ENCODE measurements at places on chromosomes 4 and X. TPM values are rescaled to one million over a fixed set of nuclear protein-coding genes. Genes with fewer than 3 reads are reported as not detected.

Gene CT45A1
- not detected for polyA plus RNA-seq

Gene RAB9B
- 2.4 TPM for polyA plus RNA-seq

Gene RNF175
- 5.9 TPM for polyA plus RNA-seq

Gene DGAT2L6
- polyA plus RNA-seq = not detected

Gene MAGEB1
- not detected for polyA plus RNA-seq

Gene GAGE12H
- not detected for polyA plus RNA-seq

Gene SFRP2
- polyA plus RNA-seq = 16.9 TPM

Gene NLGN4X
- 13.0 TPM for polyA plus RNA-seq

Gene NPY1R
- 14.9 TPM for polyA plus RNA-seq

Gene SYTL5
- 3.2 TPM for polyA plus RNA-seq

Gene TEX13D
- polyA plus RNA-seq = not detected

Gene PDCL2
- not detected for polyA plus RNA-seq

Gene ATP8A1
- polyA plus RNA-seq = 36.1 TPM

Gene ITIH6
- 0.03 TPM for polyA plus RNA-seq

Gene PRRG3
- polyA plus RNA-seq = 9.9 TPM

Gene ADGRG2
- polyA plus RNA-seq = 17.5 TPM

Gene ZNF718
- polyA plus RNA-seq = 20.0 TPM

Gene CCDC160
- polyA plus RNA-seq = 12.8 TPM

Gene EDA2R
- 0.50 TPM for polyA plus RNA-seq

Gene FDCSP
- polyA plus RNA-seq = 0.82 TPM

Gene IGSF1
- polyA plus RNA-seq = 18.7 TPM

Gene COMMD8
- polyA plus RNA-seq = 40.1 TPM

Gene LRAT
- polyA plus RNA-seq = 0.77 TPM

Gene MAP7D2
- polyA plus RNA-seq = 3.2 TPM

Gene XK
- 1.0 TPM for polyA plus RNA-seq

Gene WWC2
- 55.6 TPM for polyA plus RNA-seq

Gene C1QTNF7
- 24.0 TPM for polyA plus RNA-seq

Gene DRD5
- polyA plus RNA-seq = 0.76 TPM

Gene SSX1
- not detected for polyA plus RNA-seq
